ENCODE measurements at places on chromosomes 12 and 14.
A peak's percentile ranks its signal among the peaks of the same experiment; 100 is the strongest.

- DNase-seq: no peak
Measured at GRCh38 chr14:31920001-31920400, 157.1 kb upstream of the ARHGAP5 start.

DNA sequence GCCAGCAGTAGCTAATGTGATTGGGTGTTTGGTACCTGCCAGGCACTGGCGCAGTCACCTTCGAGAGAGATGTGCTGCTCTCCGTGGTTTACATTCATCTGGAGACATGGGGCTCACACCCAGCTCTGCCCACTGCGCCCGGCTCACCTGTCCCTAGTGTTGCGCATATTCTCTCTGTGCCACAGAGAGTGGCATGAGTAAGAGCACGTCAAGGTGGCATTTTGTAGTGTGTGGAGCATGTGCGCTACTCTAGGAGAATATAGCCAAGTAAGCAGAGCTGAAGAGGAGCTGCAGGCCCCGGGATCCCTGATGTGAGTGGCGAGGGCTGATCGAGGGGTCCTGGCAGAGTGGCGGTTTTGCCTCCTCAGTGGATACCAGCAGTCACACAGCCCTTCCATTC lies 46.9 kb downstream of the TPCN1 start:
- DNase-seq: no peak

GRCh38 chr12:57813111-57813970 lies 5.2 kb downstream of the AVIL start:
- DNase-seq: peak; percentile 28

GRCh38 chr14:77314043-77314442 lies 6.6 kb downstream of the POMT2 start:
- peak; percentile 99 for DNase-seq

GRCh38 chr12:19222558-19222957 lies 93.0 kb downstream of the PLEKHA5 start:
- no peak for DNase-seq

Measured in amniotic epithelial cell (primary cell).